ENCODE measurements at places on chromosomes 7 and 10.
A peak's percentile ranks its signal among the peaks of the same experiment; 100 is the strongest.

- peak; percentile 22 for DNase-seq
These were observed 1.9 kb downstream of the HIPK2 start for GRCh38 chr7:139775829-139776266.

- no peak for DNase-seq
These were observed 138.0 kb downstream of the CDH23 start for GRCh38 chr10:71534568-71535194.

GRCh38 chr10:98295401-98295811 is 27.4 kb upstream of the LOXL4 start:
- DNase-seq: no peak

GRCh38 chr7:105935250-105935649 is 27.8 kb upstream of the CDHR3 start:
- DNase-seq: no peak

GRCh38 chr7:21850531-21851285 is 95.0 kb downstream of the CDCA7L start:
- no peak for DNase-seq

DNA sequence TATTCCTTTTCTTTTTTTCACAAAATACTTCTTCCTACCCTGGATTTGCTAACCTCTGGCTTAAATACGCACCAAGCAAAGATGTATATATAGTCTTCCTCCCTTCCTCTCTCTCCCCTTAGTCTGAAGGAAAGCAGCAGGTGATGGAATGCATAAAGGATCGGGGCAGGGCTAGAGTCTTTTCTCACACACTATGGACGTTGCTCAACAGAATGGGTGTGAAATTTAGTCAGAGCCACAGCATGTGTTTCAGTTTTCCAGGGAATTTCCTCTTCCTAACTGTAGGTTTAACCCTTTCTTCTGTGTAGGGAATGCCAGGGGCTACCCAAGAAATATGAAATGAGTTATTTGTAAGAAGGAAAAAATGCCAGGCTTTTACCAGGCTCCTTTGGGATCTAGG is 71.4 kb upstream of the NFKB2 start:
- no peak for DNase-seq

DNA sequence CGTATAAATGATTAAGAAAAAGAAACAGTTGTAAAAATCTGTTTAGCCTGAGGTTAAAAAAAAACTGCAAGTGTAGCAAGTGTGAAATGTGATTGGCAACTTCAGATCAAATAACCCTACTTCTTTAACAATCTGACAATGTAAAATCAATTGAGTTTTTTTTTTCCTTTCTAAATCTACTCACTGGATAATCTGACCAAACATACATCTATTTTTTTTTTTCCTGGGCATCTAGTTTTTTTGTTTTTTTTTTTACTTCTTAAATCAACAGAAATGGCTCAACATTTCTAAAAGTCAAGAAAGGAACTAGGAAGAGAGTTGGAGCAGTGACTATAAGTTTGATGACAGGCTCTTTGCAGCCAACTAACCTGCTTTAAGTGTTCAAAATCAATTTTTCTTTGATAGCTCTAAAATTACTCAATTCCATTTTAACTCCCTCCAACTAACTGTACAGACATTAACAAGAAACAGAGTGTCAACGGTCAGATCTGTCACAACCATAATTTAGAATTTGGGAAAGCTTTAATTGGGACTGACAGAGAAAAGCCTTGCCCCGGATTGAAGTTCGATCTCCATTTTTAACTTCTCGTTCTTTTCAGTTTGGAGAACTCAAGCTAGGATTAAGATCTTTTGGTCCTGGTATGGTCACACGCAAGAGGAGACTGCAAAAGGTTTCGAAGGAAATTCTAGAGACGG is 1.2 kb downstream of the ARL3 start:
- DNase-seq: no peak

Measured in activated gamma-delta T cell treated with anti-CD3 and anti-CD28 coated beads, Interleukin-2, amount 50 U/mL, for 16 hours (primary cell).